ENCODE measurements at places on chromosomes 11 and 22.

- no peak for DNase-seq
These were observed 4.2 kb downstream of the ARHGAP1 start for GRCh38 chr11:46696212-46696558.

DNA sequence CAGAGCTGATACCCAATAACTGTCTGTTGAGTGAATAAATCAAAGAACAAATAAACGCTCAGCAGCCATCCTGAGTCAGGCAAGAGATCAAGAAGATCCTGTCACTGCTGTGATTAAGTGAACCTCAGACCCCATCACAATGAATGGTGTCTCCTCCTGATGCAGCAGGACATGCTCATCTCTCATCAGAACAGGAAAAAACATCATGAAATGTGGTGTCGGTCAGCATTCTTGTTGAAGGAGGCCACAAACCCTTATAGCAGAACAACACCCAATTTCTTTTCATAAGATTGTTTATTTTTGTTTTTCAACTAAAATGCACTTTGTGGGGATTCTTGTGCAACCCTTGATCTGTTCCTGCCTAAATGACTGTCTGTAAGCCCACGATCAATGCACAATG is 60.3 kb downstream of the SYTL2 start:
- no peak for DNase-seq

- no peak for DNase-seq
These were observed 72.8 kb upstream of the PICALM start for GRCh38 chr11:86141727-86142126.

GRCh38 chr11:46671958-46672315 is 28.5 kb downstream of the ARHGAP1 start:
- no peak for DNase-seq

DNA sequence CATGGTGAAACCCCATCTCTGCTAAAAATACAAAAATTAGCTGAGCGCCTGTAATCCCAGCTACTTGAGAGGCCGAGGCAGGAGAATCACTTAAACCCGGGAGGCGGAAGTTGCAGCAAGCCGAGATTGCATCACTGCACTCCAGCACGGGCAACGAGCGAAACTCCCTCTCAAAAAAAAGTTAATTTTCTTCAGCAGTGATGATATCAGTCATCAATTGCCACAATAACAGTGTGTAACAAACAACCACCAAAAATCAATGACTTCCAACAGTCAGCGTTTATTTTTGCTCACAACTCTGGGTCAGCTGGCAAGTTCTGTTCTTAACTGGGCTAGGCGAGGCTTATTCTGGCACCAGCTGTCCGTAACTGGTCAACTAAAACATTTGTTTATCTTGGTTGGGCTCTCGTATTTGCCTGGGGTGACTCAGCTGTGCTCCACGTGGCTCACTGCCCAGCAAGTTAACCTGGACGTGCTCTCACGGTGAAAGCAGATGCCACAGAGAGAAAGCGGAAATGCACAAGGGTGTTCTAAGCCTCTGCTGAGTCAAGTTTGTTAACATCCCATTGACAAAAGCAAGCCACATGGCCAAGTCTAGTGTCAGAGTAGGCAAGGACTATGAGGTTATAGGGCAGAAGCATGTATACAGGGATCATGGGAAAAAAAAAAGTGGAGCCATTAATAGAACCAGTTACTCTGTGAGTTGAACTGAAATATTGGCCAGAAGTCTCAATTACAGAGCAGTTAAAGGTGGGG is 52.1 kb downstream of the LHFPL7 start:
- DNase-seq, result peak; percentile 97

DNA sequence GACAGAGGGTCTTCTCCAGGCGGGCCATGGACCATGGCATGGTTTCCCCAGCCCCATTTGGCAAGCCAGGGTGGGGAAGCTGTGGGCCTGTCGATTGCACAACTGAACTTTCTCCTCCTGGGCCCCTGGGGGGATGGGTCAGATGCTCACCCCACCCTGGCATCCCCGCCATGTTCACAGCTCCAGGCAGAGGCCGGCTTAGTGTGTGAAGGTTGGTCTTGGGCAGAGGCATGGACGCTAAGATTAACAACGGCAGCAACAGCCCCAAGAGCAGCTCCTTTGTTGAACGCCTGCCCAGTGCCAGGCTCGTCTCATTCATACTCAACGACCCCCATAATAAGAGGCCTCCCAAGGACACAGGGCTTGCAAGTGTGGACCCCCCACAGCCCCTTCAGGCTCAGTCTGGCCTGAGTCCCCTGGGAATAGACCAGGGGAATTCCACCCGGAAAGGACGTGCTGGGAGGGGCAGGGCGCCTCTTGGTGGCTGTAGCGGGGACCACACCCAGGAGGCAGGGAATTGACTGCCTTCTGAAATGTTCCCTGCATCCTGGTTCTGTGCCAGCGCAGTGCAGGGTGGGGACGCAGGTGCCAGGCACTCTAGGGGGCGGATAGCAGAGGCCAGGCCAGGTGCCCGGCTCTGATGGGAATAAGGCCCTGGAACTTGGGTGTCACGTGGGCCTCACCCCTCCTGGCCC is 8.3 kb downstream of the TSPO start:
- no peak for DNase-seq
